NCI-H1105 treated with DMSO at 0.1 percent for 48 hours (cell line): ENCODE measurements at places on chromosomes 5 and 9.

DNA sequence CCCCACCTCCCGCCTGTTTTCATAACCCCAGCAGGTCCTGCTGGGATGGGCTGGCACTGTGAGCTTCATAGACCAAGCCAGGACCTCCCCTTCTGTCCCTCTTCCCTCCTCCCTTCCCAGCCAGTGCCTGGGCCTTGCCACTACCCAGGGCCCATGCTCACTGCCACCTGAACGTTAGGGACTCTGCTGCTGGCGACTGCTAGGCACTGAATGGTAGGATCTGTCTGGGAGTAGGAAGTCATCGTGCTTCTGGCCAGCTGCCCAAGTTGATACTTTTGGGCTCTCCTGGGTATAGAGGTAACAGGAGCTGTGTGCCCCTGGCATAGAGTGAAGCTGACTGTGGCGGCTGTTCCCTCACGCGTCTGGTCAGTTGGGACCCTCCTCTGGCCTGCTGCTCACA, 8.4 kb downstream of the TRIM41 start:
- no peak for DNase-seq

DNA sequence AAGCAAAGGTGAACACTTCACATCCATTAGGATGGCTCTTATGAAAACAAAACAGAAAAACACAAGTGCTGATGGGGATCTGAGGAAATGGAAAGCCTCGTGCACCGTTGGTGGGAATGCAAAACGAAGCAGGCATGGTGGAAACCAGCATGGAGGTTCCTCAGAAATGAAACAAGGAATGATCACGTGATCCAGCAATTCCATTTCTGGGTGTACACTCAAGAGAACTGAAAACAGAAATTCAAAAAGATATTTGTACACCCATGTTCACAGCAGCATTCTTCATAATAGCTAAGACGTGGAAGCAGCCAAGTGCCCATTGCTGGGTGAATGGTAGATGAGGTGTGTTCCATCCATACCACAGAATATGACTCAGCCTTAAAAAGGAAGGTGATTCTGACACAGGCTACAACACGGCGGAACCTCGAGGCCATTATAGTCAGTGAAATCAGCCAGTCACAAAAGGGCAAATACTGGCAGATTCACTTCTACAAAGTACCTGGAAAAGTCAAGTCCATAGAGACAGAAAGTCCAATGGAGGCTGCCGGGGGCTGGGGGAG, 87.2 kb upstream of the RAPGEF1 start:
- DNase-seq, result no peak

DNA sequence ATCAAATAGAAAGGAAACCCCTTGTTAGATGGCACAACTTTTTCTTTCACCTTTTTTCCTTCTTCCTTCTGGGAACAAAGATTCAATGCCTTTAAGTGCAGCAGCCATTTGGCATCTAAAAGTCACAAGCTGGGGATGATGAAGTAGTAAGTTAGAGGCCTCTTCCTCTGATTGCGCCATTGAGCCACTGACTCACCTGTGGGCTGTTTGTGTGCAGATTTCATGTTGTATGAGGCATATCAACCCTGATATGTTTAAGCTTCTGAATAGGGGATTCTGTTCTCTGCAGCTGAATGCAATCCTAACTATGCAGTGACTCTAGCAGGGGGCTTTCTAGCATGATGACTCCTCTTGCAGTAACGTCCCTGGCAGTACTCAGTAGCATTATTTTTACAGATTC, 599.9 kb downstream of the CSNK1G3 start:
- DNase-seq, result no peak

- no peak for DNase-seq
These were observed 185.5 kb downstream of the SMC2 start for GRCh38 chr9:104279535-104280177.

GRCh38 chr5:111548348-111548950, 36.1 kb upstream of the STARD4 start:
- DNase-seq, result peak; percentile 41

DNA sequence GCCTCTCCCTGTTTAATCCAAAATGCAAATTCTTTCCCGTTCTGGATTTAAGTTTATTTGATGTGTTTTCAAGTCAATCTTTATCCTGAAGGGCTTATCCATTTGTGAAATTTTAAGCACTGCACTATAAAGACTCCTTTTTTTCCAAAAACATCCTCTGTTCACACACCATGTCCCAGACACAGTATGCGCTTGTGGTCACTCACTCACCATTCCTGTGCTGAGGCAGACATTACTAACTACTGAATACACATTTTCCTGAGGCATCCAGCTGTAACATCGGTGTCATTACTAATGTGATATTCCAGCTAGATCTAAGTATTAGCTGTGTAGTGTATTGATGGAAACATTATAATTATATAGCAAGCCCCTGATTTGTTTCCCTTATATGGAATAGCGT, 298.4 kb downstream of the KCTD16 start:
- DNase-seq, result no peak

DNA sequence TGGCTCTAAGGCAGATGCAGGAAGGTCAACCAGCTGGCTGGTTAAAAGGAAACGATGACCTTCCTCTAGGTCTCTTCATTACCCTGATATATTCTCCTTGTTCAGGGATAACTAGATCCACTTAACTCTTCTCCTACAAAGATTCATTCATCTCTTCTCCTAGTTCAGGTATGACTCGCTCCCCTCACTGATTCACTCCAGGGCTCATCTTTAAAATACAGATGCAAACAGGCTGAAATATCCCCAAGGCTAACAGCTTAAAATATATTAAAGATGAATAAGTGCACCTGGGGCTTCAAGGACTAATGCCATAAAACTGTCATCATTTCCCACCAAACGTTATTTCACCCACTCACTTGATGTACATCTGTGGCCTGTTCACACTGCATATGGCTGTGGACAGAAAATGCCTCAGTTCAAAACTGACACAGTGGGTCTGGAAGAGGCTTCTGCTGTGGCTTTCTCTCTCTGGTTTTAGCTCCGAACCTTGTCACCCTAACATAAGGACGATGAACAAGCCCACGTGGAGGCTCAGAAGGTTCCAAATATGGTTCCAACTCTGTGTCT, 366.9 kb downstream of the DEPDC1B start:
- DNase-seq, result no peak
